ENCODE measurements at places on chromosomes 4 and X. TPM values are rescaled to one million over a fixed set of nuclear protein-coding genes. Genes with fewer than 3 reads are reported as not detected.

GRCh38 chrX:482192-482701 is 95.5 kb upstream of the PPP2R3B start:
- no peaks in the 10 kb centered on the region for H3K4me1 ChIP-seq
- H3K36me3 ChIP-seq = no peaks in the 10 kb centered on the region
- DNase-seq = no peak
- H3K27ac ChIP-seq = no peak overlapping the region

- no peak overlapping the region for H3K27ac ChIP-seq
- no peak overlapping the region for H3K4me3 ChIP-seq
- no peak for DNase-seq
- no peaks in the 10 kb centered on the region for H3K27me3 ChIP-seq
- H3K36me3 ChIP-seq = no peaks in the 10 kb centered on the region
Observed at GRCh38 chrX:111507933-111508332, 3.5 kb upstream of the SERTM2 start.

GRCh38 chr4:106096454-106096853 is 201.2 kb downstream of the NPNT start:
- H3K27ac ChIP-seq = no peak overlapping the region
- H3K36me3 ChIP-seq = no peaks in the 10 kb centered on the region
- no peaks in the 10 kb centered on the region for H3K4me1 ChIP-seq
- H3K4me3 ChIP-seq = no peak overlapping the region
- no peaks in the 10 kb centered on the region for H3K27me3 ChIP-seq
- no peak for DNase-seq

DNA sequence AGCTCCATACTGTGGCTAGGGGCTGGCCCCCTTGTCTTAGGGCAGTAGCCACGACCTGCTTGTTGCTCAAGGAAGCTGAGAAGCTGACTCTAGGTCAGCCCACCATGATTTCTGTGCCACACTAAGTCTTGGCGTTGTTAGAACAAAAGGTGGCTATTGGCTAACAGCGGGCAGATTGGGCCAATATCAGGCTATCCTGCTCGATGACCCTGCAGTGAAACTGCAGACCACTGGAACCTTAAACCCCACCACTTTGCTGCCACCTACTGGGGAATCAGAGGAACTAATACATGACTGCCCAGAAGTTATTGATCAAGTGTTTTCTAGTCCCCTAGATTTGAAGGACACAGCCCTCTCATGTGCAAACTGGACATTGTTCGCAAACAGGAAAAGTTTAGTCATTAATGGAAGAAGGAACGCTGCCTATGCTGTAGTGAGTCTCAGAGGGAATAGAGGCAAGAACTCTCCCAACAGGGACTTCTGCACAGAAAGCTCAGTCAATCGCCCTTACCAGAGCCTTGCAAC is 17.0 kb upstream of the PAPSS1 start:
- DNase-seq = no peak
- H3K4me3 ChIP-seq = no peak overlapping the region
- H3K27ac ChIP-seq = no peak overlapping the region
- no peaks in the 10 kb centered on the region for H3K4me1 ChIP-seq
- no peaks in the 10 kb centered on the region for H3K27me3 ChIP-seq
- no peaks in the 10 kb centered on the region for H3K36me3 ChIP-seq

GRCh38 chrX:71228063-71228642 is 5.1 kb downstream of the GJB1 start:
- no peaks in the 10 kb centered on the region for H3K4me1 ChIP-seq
- no peaks in the 10 kb centered on the region for H3K27me3 ChIP-seq
- DNase-seq = no peak
- no peak overlapping the region for H3K4me3 ChIP-seq
- no peak overlapping the region for H3K27ac ChIP-seq

- no peak for DNase-seq
- H3K27ac ChIP-seq = no peak overlapping the region
- no peaks in the 10 kb centered on the region for H3K27me3 ChIP-seq
- H3K36me3 ChIP-seq = no peaks in the 10 kb centered on the region
Observed at GRCh38 chr4:48321312-48321711, 20.0 kb upstream of the SLAIN2 start.

GRCh38 chrX:136858007-136858756 is 22.3 kb downstream of the RBMX start:
- DNase-seq = no peak
- H3K4me3 ChIP-seq = no peak overlapping the region
- no peak overlapping the region for H3K27ac ChIP-seq

GRCh38 chrX:16931855-16932575 is 14.4 kb upstream of the REPS2 start:
- no peaks in the 10 kb centered on the region for H3K36me3 ChIP-seq
- H3K4me1 ChIP-seq = no peaks in the 10 kb centered on the region
- no peak overlapping the region for H3K27ac ChIP-seq
- H3K27me3 ChIP-seq = no peaks in the 10 kb centered on the region
- no peak overlapping the region for H3K4me3 ChIP-seq

The HS3ST1 gene
- 1.5 TPM for total RNA-seq

The MAD2L1 gene
- total RNA-seq = 11.0 TPM

The SYTL5 gene
- 2.9 TPM for total RNA-seq

All from prostate gland (tissue), 2 donors.